Panc1 (cell line): ENCODE measurements at places on chromosomes 5 and 9. TPM values are rescaled to one million over a fixed set of nuclear protein-coding genes. Genes with fewer than 3 reads are reported as not detected.
A peak's percentile ranks its signal among the peaks of the same experiment; 100 is the strongest.

Gene SAP30L
- total RNA-seq = 54.6 TPM

GRCh38 chr5:40413743-40414142 is 266.0 kb upstream of the PTGER4 start:
- H3K27ac ChIP-seq = no peak overlapping the region
- no peak overlapping the region for H3K4me3 ChIP-seq
- no peaks in the 10 kb centered on the region for H3K36me3 ChIP-seq
- no peak for DNase-seq
- no peaks in the 10 kb centered on the region for H3K27me3 ChIP-seq

- no peak overlapping the region for H3K4me3 ChIP-seq
- DNase-seq = no peak
Observed at GRCh38 chr9:104861397-104861796, 66.6 kb downstream of the ABCA1 start.

GRCh38 chr9:69806627-69807026 is 14.0 kb upstream of the CFAP95 start:
- no peaks in the 10 kb centered on the region for H3K36me3 ChIP-seq
- no peaks in the 10 kb centered on the region for H3K27me3 ChIP-seq
- no peak overlapping the region for H3K4me3 ChIP-seq
- DNase-seq = no peak
- no peaks in the 10 kb centered on the region for H3K4me1 ChIP-seq

DNA sequence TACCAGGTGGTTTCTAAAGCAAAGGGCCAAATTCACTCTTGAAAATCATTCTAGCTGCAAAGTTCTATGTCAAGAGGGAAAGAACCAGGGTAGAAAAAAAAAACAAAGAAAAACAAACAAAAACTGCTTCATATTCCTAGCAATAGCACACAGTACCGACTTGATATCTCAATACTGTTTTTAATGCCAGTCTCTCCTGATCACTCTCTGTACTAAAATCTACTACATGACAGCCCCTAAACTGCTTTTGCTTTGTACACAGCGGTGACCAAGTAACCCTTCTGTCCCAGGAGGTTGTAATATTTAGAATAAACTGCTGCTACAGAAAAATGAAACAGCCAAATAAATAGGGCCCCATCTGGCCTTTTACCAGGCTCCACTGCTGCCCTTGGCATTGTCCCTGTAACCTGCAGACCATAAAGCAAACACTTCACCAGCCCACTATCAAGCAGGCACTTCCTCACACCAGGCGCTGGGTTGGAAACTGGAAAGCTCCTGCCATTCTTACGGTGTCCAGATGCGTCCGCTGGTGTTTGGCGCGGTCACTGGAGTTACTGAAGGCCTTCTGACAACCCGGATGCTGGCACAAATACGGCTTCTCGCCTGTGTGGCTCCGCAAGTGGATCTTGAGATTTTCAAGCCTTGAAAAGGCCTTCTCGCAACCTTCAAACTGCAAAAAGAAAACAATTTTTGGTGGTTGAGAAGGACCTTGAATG is 363.2 kb downstream of the GLIS3 start:
- no peak overlapping the region for H3K27ac ChIP-seq
- DNase-seq = no peak

DNA sequence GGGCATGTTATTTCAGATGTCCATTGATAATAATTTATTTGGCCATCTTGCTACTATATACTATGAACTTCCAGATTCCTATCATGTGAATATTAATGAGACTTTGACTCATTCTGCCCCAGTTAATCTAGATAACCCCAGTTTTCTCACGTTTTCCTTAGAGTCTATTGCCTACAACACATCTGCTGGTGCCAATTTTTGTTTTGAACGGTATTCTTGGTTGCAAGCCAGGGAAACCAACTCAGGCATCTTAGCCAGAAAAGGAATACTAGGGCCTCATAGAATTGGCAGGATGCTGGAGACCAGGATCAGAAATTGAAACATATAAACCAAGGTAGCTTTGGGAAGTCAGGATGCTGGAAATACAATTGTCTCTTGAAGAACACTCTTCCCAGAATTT is 28.0 kb upstream of the NPR3 start:
- H3K36me3 ChIP-seq = no peaks in the 10 kb centered on the region
- DNase-seq = no peak
- no peaks in the 10 kb centered on the region for H3K4me1 ChIP-seq
- H3K27ac ChIP-seq = no peak overlapping the region
- H3K27me3 ChIP-seq = no peaks in the 10 kb centered on the region

GRCh38 chr9:113951032-113951372 is 74.9 kb downstream of the ZNF618 start:
- H3K4me3 ChIP-seq = no peak overlapping the region
- DNase-seq = no peak
- no peak overlapping the region for H3K27ac ChIP-seq
- no peaks in the 10 kb centered on the region for H3K4me1 ChIP-seq
- no peaks in the 10 kb centered on the region for H3K27me3 ChIP-seq

Gene PAM
- total RNA-seq = 131 TPM

GRCh38 chr5:9156282-9156681 is 389.6 kb downstream of the SEMA5A start:
- DNase-seq = no peak
- no peaks in the 10 kb centered on the region for H3K36me3 ChIP-seq
- no peaks in the 10 kb centered on the region for H3K4me1 ChIP-seq
- no peaks in the 10 kb centered on the region for H3K27me3 ChIP-seq

GRCh38 chr9:135339378-135339973 is 140.1 kb upstream of the PPP1R26 start:
- DNase-seq = no peak
- H3K4me3 ChIP-seq = no peak overlapping the region
- H3K27me3 ChIP-seq = no peaks in the 10 kb centered on the region; the same call in 1 of the 2 replicates
- no peaks in the 10 kb centered on the region for H3K36me3 ChIP-seq

DNA sequence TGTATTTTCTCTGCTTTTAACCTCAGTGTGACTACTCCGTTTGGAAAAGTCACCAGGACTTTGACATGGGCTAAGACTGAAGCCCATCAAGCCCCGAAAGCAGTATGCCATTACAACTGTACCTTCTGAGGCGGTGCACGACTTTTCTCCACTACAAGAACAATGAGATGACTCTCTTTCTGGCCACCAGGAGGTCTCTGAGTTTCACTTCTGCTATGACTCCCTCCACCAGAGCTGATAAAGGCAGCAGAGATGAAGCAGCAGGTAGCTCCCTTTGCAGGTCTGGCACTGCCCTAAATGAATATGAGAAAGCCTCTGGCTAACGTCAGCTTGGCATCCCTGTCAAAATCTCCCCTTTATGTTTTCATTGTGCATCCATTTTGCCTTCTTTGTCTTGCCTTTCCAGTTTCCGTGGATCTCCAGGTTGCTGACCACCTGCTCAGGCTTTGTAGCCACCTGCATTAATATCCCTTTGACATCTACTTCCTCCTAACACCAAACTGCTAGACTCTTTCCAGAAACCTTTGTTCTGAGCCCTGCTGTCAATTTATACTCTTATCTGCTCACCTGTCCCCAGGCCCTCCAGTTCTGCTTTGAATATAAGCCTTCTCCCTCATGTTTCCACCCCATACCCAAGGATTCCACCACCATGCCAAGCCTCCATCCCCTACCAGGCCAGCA is 221.7 kb downstream of the ZNF608 start:
- peak overlapping the region; percentile 15; the same call in 1 of the 2 replicates for H3K27ac ChIP-seq
- no peak for DNase-seq
- H3K27me3 ChIP-seq = no peaks in the 10 kb centered on the region
- no peaks in the 10 kb centered on the region for H3K4me1 ChIP-seq
- no peak overlapping the region for H3K4me3 ChIP-seq
- H3K36me3 ChIP-seq = no peaks in the 10 kb centered on the region

DNA sequence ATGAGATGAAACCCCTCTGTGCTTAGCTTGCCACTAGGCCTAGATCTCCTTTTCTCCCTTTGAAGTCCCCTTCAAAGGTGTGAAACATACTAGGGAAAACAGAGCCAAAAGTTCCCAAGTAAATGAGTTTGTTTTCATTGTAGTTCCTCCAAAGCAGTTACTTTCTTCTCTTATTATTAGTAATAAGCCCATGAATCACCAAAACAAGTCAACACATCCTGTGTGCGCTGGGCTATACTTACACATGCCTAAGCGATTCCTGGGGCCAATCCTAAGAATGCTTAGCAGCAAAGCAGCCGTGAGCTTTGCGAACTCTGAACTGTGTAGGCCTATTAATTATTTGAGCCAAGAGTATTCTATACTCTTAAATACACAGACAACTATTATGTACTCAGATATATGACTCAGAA is 7.6 kb downstream of the ENC1 start:
- no peak overlapping the region for H3K4me3 ChIP-seq
- peaks cover 72% of the 10 kb centered on the region for H3K4me1 ChIP-seq
- peak; percentile 79 for DNase-seq
- H3K27ac ChIP-seq = peak overlapping the region; percentile 93
- peaks cover 3% of the 10 kb centered on the region; the same call in 1 of the 2 replicates for H3K36me3 ChIP-seq

DNA sequence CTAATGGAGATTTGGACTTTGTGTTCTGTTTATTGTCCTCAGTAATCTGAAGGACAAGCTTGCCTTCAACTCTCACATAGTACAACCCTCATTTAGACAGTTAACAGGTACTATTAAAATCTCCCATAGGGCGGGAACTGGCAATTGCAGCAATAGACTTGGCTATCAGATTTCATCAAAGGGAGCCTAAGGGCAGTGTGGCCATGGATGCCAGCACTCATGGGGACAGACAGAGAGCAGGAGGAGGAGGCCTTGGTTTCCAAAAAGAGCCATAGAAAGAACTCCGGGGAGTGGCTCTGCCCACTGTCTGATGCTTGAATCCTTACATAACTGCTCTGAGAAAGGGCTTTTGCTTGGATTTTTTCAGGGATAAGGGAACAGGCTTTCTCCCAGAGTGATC is 6.8 kb downstream of the SLC36A1 start:
- H3K4me3 ChIP-seq = no peak overlapping the region
- no peaks in the 10 kb centered on the region for H3K4me1 ChIP-seq
- no peaks in the 10 kb centered on the region for H3K36me3 ChIP-seq

- DNase-seq = no peak
- H3K4me1 ChIP-seq = no peaks in the 10 kb centered on the region
- no peak overlapping the region for H3K4me3 ChIP-seq
- no peak overlapping the region for H3K27ac ChIP-seq
- H3K36me3 ChIP-seq = no peaks in the 10 kb centered on the region
- no peaks in the 10 kb centered on the region for H3K27me3 ChIP-seq
Observed at GRCh38 chr5:139872851-139873794, 77.5 kb downstream of the PSD2 start.

Gene CARD9
- total RNA-seq = 1.7 TPM

- no peak overlapping the region for H3K4me3 ChIP-seq
- no peak overlapping the region for H3K27ac ChIP-seq
- no peaks in the 10 kb centered on the region for H3K4me1 ChIP-seq
- H3K27me3 ChIP-seq = no peaks in the 10 kb centered on the region
- no peak for DNase-seq
- H3K36me3 ChIP-seq = no peaks in the 10 kb centered on the region
Observed at GRCh38 chr9:113600871-113601614, 137.5 kb downstream of the RGS3 start.

DNA sequence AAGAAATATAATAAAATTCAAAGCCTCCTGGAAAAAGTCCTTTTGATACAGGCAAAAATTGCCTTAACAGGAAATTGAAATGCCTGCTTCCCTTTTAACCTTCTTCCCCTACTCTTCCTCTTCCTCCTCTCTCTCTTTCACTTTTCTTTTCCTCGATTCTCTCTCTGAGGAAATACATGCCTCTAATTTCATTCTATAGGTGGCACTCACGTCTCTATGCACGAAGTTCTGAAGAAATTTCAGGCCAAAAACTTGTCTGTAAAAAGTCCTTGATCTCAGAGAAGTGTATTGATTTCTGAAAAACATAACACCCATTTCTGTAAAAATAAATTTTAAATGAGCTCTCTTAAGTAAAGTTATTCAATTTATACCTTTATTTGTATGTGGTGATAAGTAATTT is 371.7 kb upstream of the IRX4 start:
- no peak overlapping the region for H3K4me3 ChIP-seq
- no peak for DNase-seq
- no peak overlapping the region for H3K27ac ChIP-seq
- H3K27me3 ChIP-seq = no peaks in the 10 kb centered on the region; the same call in 1 of the 2 replicates
- no peaks in the 10 kb centered on the region for H3K4me1 ChIP-seq
- H3K36me3 ChIP-seq = no peaks in the 10 kb centered on the region

Gene NOL8
- total RNA-seq = 30.6 TPM

Gene FCHO2
- 25.3 TPM for total RNA-seq

DNA sequence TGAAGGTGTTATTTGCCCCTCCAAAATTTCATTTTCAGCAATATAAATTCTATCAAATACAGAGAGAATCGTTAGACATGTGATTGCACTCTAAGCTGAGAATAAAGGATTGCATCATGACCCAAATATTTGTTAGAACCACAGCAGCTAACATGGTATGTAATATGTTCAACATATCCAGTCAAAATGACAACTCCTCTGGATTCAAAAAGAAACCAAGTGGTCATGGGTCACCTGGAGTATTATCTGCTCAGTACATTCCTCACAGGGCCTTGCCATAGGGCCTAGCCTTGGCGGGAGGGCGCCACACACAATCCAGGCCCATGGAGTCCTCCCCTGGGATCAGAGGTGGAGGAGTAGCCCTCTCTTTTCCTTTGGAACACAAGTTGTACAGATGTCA is 179.2 kb downstream of the HSD17B3 start:
- H3K27me3 ChIP-seq = no peaks in the 10 kb centered on the region; the same call in 1 of the 2 replicates
- no peak overlapping the region for H3K4me3 ChIP-seq
- DNase-seq = no peak
- no peak overlapping the region for H3K27ac ChIP-seq
- no peaks in the 10 kb centered on the region for H3K36me3 ChIP-seq

DNA sequence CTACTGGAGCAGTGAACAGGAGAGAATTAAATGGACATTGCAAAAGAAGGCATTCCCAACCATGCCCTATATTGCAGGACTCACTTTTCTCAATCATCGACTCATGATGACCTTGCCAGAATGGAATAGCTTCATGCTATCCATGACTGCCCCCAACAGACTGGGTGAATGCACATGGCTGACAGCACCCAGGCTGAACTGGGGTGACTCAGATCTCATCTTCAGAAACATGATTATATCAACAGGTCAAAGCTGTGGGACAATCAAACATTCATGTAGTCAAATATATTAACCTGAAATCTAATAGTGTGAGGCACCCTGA is 34.7 kb upstream of the MIER3 start:
- no peak overlapping the region for H3K27ac ChIP-seq
- H3K36me3 ChIP-seq = no peaks in the 10 kb centered on the region
- H3K4me1 ChIP-seq = no peaks in the 10 kb centered on the region
- peaks cover 2% of the 10 kb centered on the region; the same call in 1 of the 2 replicates for H3K27me3 ChIP-seq

Gene UBQLN1
- total RNA-seq = 92.8 TPM

DNA sequence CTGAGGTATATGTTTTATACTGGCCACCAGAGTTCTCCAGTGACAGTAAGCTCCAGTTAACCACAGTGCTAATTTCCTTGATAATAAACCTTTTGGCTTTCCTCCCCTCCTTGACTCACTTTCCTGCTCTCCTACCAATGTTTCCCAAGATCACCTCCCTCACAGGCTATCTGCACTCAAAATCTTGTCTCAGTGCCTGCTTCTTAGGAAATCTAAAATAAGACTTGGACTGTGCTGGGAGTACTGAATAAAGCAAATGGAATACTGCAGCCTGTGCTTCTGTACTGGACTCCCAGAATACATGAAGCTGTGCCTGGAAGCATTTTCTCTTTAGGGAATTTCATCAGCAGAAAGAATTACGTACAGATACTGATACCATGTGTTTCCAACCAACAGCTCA is 1.7 kb upstream of the DCP2 start:
- no peak overlapping the region for H3K4me3 ChIP-seq
- no peaks in the 10 kb centered on the region for H3K27me3 ChIP-seq
- H3K36me3 ChIP-seq = no peaks in the 10 kb centered on the region; the same call in none of the 2 replicates
- DNase-seq = no peak

Gene SLC38A9
- 12.8 TPM for total RNA-seq

Gene PARP8
- total RNA-seq = 20.2 TPM

Gene C5orf63
- total RNA-seq = 9.8 TPM

- no peak overlapping the region for H3K4me3 ChIP-seq
- no peaks in the 10 kb centered on the region for H3K36me3 ChIP-seq
- H3K27ac ChIP-seq = peak overlapping the region; percentile 61; the same call in 1 of the 2 replicates
- H3K27me3 ChIP-seq = no peaks in the 10 kb centered on the region
Observed at GRCh38 chr5:38753776-38754175, 92.0 kb upstream of the OSMR start.
